Frontal cortex (tissue), 4 donors: ENCODE measurements at places on chromosomes 7 and 10. TPM values are rescaled to one million over a fixed set of nuclear protein-coding genes. Genes with fewer than 3 reads are reported as not detected.

The HOXA9 gene
- total RNA-seq = not detected

The VWC2 gene
- 4.5 TPM for total RNA-seq

The EIF3B gene
- total RNA-seq = 62.8 TPM

The ZNF727 gene
- total RNA-seq = 2.4 TPM

The FAM149B1 gene
- 31.4 TPM for total RNA-seq

The DYNC1I1 gene
- 157 TPM for total RNA-seq

The SYT15B gene
- not detected for total RNA-seq

The DOCK4 gene
- 70.9 TPM for total RNA-seq

The DBF4 gene
- total RNA-seq = 14.7 TPM

The ZMIZ1 gene
- 19.6 TPM for total RNA-seq

The LBX1 gene
- total RNA-seq = not detected

The HOXA10 gene
- total RNA-seq = not detected

The TAS2R4 gene
- total RNA-seq = 2.0 TPM
